Stimulated activated CD4-positive, alpha-beta T cell treated with anti-CD3 and anti-CD28 coated beads, Interleukin-15, amount 100 ng/mL, for 1 hour (primary cell): ENCODE measurements at places on chromosomes 6 and 20.

- DNase-seq = no peak
Observed at GRCh38 chr6:26327450-26328264, 37.3 kb upstream of the BTN3A2 start.

DNA sequence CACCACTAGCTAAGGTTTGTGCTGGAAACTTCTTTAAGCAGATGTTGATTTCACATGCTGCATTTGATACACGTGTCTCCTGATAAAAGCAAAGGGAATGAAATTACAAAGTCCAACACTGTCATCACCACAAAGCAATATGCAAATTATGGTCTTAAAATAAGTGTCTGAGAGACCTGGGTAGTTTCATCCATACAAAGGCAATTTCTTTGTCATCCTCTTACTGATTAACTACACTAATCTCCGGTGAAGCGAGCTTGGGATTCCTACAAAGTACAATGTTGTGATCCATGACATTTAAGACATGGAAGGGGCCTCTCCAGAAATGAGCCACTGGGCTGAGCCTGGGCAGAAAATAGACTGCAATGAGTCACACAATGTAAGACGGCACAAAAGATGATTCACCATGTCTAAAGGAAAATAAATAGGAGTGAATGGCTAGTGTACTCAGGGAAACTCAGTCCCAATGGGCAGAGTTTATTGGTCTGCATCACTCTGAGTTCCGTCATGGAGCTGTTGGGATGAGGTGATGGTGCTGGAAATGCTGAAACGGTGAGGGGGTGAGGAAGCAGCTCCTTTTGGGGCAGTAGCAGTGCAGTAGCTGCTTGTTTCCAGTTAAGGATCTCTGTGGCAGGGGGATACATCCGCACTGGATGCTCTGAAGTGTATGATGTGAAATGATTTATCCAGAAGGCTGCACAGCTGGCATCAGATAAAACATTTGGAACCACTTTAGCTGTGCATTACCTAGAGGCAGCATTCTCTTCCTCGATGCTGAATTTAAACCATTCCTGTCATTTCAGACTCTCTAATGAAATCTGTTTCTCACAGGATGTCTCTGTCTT is 103.3 kb downstream of the IBTK start:
- DNase-seq = no peak

DNA sequence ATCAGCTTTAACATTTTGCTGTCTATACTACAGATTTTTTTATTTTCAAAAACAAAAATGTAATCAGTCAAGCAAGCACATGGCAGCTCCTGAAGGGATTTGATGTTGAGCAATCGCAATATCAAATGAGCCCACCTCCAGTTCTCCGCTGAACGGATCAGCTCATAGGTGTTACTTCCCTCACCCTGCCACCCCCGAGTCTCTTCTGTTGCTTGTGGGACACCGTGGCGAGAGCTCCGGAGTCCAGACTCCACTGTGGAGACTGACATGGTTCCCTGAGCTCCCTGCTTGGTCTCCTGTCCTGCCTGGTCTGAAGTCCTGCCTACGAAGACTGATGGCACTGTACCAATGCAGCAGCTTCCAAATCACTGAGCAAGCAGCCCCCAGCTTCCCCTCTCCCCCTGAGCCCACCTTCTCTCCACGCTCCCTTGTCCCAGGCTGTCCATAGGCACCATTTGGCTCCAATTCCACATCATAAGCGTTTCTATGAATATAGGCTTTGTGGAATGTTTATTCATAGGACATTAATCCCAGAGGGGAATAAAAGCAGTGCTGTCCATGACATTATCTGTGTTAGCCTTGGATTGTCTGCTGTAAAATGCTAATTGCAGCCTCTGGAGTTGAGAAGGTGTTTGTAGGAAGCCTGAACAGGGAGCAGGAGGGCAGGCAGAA is 162.2 kb downstream of the LY86 start:
- no peak for DNase-seq

GRCh38 chr6:91600561-91600960 is 1013.7 kb upstream of the MAP3K7 start:
- DNase-seq = no peak

DNA sequence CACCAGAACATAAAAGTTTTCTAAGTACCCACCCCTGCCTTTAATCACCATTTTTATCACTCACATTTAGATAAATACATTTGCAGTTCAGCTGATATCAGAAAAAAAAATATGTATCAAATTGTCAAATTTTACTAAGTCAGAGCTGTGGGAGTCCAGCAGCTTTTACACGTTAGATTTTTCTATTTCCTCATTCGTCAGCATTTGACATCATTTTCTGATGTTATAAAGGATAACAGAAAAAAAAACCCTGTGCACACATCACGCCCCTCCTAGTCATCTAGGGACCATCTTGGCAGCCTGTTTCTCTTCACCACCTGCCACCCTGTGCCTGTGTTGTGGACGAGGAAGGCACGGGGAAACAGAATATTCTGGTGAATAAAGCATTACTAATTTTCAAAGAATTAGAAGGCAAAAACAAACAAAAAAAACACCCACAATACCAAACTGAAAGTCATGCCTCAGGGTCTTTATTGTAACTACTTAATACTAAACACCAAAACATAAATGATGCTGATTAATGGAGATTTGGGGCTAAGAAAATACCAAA is 12.4 kb downstream of the B4GALT5 start:
- DNase-seq = no peak

- no peak for DNase-seq
Observed at GRCh38 chr20:55882910-55883309, 122.4 kb downstream of the CBLN4 start.

DNA sequence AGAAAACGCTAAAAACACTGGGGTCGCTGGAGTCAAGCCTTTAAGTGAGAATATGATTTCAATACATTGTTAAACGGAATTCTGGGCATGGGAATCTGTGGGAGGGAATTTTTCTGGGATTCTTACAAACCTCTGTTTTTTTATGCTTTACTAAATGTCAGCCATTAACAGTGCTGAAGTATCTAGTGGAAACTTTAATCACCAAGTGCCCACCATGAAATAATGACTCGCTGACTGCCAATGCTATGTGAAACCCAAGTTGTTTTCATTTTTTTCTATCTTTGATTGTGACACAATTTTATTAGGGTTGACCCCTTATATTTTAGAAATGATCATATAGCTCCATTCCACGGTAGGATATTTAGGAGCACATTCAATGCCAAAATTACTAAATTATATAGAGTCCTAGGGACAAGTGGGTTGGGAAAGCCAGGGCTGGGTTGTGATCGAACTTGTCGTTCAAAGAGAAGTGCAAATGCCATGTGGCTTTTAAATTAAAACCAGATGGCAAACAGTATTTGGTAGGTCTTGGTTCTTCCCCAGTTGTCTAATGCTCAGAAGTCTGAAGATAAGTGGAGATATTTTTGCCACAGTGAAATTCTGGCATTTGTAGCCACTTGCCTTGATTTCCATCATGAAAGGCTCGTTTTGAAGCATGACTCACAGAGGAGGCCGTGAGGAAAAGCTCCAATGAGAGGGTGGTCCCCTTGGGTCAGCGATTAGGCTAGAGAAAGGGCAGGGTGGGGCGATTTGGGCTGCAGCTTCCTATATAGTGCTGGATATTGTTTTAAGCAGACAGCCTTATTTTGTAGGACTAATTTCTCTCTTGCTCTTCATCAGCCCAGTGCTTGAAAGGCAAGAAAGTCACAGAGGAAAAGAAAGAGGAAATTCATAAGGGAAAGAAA is 254.4 kb upstream of the JAG1 start:
- no peak for DNase-seq

GRCh38 chr6:134756374-134757025 is 193.4 kb downstream of the ALDH8A1 start:
- DNase-seq = no peak

GRCh38 chr6:137547186-137547585 is 53.0 kb upstream of the OLIG3 start:
- DNase-seq = no peak

DNA sequence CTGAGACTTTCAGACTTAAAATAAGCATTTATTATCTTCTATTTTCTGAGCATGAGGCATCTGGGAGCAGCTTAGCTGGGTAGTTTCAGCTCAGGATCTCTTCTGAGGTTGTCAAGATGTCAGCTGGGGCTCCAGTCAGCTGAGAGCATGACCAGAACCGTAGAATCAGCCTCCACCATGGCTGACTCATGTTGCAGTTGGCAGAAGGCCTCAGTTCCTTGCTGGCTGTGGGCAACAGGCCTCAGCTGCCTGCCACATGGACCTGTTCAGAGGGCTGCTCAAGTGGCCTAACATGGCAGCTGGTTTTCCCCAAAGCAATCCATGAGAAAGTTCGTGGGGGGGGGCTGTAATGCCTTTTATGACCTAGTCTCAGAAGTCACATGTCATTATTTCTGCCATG is 142.3 kb downstream of the LY86 start:
- DNase-seq = no peak

- no peak for DNase-seq
Observed at GRCh38 chr6:53058388-53059195, 6.6 kb upstream of the FBXO9 start.

DNA sequence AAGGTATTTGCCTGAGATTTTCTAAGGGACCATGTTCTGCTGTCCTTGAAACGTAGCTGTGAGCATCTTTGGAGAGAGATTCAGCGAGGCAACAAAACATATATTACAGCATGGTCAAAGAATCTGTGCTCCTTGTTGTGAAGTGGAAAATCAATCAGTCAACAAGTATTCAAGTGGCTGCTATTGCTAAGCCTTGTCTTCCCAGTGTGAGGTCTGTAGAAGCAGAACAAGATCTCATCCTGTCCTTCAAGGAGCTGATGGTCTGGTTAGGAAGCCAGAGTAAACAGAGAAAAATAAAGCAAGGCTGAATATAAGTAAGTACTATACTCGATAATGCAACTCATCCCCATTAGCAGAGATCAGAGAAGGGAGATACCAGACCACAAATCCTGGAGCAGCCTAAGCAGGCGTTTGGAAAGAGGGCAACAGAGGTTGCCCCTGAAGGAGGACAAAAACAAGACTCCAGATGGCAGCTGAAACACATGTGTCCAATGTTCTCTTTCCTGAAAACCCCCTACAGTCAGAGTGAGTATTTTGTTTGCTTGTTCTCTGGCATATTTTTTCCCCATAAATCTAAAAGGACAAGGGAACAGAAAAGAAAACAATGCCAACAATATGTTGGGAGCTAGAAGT is 392.0 kb downstream of the SYNE1 start:
- no peak for DNase-seq

DNA sequence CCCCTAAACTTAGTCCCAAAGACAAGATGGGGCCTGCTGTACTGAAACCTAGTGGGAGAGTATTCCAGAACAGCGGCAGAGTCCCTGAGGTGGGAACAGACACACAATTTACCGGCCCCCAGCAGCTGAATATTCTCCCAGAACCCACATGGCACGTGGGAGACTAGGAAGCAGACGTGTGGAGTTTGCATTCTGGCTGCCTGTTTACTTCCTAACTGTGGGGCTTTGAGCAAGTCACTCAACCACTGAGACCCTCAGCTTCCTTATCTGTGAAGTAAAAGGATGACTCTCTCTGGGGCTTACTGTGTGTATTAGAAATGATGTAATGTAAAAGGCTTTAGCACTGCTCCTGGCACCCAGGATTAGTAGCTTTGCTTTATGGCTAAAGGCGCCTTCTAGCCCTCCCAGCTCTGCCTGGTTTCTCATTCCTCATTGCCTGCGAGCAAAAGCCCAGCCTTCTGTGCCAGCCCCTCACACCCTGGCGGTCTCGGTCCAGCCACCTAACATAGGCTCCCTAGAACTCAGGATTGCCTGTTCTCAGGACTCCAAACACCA is 353.1 kb downstream of the CDC5L start:
- no peak for DNase-seq

GRCh38 chr20:4898282-4899244 is 102.7 kb downstream of the SLC23A2 start:
- no peak for DNase-seq

GRCh38 chr20:35511814-35512420 is 17.5 kb downstream of the C20orf173 start:
- DNase-seq = no peak

DNA sequence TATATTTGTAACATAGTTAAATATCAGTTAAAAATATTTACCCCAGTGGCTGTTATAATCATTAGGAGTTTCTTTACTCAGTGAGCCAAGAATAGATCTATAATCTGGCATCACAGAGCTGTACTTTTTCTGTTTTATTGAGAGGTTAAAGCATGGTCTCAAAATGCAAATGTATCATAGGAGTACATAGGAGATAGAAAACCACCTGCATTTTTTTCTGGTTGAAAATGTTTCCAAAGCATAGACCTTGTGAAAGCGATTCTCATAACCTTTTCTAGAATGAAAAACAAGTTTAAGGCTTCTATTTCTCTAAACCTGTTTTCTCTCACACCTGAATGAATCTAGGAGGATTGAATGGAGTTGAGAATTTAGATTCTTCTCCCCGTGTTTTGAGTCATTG is 14.4 kb downstream of the KCNQ5 start:
- DNase-seq = no peak

DNA sequence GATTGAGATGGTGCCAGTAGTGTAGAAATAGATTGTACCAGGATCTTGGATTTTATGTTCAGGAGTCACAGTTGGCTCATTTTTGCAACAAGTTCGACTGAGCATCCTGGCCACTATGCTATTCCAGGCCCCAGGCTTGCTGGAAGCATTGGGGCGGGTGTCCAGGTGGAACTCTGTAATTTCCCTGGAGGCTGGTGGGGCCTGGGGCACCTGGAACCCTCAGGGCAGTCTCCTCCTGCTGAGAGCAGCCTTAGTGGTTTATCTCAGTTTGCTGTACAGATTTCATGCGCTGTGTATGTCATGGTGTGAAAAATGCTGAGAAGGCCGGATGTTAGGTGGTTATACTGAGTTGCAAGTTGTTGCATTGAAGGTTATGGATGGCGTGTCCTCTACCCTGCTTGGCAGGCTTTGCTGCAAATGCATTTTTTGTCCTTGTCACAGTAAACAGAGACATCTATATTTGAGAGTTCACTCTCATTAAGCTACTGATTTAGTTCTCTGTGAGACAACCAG is 135.1 kb upstream of the MYLIP start:
- DNase-seq = no peak

DNA sequence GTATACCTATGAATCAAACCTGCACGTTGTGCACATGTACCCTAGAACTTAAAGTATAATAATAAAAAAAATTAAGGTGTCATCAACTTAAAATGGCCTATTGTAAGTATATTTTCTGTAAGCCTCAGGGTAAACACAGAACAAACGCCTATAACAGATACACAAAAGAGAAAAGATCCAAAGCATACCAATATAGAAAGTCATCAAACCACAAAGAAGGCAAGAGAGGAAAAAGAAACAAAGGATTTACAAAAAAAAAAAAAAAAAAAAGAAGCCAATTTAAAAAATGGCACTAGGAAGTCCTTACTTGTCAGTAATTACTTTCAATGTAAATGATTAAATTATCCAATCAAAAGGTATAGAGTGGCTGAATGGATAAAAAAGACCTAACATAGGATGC is 24.6 kb upstream of the ASF1A start:
- DNase-seq = no peak

DNA sequence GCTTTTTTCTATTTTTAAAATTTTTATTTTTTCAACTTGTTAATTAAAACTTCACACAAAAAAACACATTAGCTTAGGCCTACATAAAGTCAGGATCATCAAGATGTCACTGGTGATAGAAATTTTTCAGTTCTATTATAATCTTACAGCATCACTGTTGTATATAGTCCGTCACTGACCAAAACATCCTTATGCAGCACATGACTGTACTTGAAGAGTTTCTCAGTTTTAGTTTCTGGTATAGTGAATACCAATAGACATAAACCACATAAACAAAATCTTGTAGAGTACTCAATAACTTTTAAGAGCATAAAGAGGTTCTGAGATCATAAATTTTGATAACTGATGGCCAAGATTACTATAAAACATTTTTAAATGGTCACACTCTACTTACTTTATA is 71.8 kb downstream of the ASCC3 start:
- no peak for DNase-seq
